Cardiac muscle cell (in vitro differentiated cells and primary cell): ENCODE measurements at places on chromosomes 1 and 21.

GRCh38 chr1:234770924-234771540, 161.1 kb upstream of the IRF2BP2 start:
- H3K36me3 ChIP-seq = no peaks in the 10 kb centered on the region
- H3K4me1 ChIP-seq = peaks cover 31% of the 10 kb centered on the region
- no peak for DNase-seq
- H3K4me3 ChIP-seq = no peak overlapping the region
- no peaks in the 10 kb centered on the region for H3K27me3 ChIP-seq
- H3K27ac ChIP-seq = peak overlapping the region; percentile 96

- H3K4me3 ChIP-seq = no peak overlapping the region
- no peaks in the 10 kb centered on the region for H3K27me3 ChIP-seq
- H3K4me1 ChIP-seq = no peaks in the 10 kb centered on the region
- no peaks in the 10 kb centered on the region for H3K36me3 ChIP-seq
- DNase-seq = no peak
Measured at GRCh38 chr1:178932552-178932906, 61.7 kb upstream of the ANGPTL1 start.

GRCh38 chr1:234918181-234918841, 210.3 kb downstream of the TOMM20 start:
- peaks cover 25% of the 10 kb centered on the region for H3K4me1 ChIP-seq
- DNase-seq = peak; percentile 75
- H3K36me3 ChIP-seq = no peaks in the 10 kb centered on the region
- no peak overlapping the region for H3K4me3 ChIP-seq

GRCh38 chr1:220189750-220190347, 82.4 kb downstream of the RAB3GAP2 start:
- no peaks in the 10 kb centered on the region for H3K4me1 ChIP-seq
- DNase-seq = peak; percentile 18
- no peaks in the 10 kb centered on the region for H3K27me3 ChIP-seq
